ACHN (cell line): ENCODE measurements at places on chromosomes 3 and 15.

DNA sequence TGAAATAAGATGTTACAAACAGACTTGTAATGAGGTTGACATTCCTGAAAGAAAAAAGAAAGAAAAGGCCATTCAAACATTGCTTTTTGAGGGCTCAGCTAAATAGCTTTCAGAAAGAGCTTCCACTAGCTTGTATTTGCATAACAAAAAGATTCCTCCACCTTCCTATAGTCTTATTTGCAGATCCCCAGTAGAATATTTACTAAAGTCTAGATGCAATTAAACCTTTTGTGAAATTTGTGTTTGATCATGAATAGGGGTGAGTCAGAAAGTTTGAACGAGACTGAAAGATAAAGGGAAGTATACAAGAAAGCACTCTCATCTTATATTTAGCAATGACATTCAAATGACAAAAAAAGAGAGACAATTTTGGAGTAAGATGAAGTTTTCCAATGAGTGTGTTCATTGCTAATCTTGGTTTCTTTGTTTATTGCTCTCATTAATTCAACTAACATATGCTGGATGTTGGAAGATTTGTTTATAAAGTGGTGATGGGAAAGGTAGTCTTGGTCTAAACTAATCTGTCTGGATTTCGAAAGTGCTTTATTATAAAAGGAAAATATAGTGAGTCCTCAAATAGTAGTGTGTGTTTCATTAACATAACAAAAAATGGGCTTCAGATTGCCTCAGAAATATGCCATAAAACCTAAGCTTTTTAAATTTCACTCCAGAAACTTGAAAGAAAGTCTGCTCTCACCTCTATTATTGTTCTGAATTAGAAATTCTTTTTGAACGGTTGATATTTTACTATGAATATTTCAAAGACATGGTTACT is 9.1 kb upstream of the CADPS start:
- no peak for DNase-seq

GRCh38 chr15:81052046-81052445 is 51.3 kb downstream of the TLNRD1 start:
- DNase-seq = no peak

DNA sequence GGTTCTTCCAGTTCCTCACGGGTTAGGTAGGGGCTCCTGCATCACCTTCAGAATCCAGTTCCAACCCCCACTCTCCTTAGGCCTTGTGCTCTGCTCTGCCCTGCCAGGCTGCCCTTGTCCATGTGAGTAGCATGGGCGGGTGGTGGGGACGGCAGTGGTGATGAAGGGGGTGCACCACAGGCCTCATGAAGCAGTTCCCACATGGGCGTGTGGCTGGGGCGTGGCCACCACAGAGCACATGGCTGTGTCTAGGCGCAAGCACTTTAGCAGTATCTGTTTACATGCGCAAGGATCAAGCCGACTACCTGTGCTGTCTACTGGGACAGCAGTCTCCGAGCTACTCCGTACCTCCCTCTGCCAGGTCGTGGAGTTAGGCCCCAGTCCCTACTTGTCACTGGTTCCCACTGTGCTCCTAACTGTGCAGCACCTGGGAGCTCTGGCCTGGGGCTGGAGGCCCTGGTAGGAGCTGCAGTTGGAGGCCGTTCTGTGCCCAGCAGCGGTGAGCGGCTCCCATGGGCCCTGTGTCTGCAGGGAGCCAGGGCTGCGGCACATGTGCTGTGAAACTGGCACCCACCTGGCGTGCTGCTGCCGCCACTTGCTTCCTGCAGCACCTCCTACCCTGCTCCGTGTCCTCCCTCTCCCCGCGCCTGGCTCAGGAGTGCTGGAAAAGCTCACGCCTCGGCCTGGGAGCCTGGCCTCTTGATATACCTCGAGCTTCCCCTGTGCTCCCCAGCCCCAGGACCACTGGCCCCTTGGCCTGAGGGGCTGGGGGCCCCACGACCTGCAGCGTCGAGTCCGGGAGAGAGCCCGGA is 53.5 kb downstream of the PLXNA1 start:
- DNase-seq = no peak

DNA sequence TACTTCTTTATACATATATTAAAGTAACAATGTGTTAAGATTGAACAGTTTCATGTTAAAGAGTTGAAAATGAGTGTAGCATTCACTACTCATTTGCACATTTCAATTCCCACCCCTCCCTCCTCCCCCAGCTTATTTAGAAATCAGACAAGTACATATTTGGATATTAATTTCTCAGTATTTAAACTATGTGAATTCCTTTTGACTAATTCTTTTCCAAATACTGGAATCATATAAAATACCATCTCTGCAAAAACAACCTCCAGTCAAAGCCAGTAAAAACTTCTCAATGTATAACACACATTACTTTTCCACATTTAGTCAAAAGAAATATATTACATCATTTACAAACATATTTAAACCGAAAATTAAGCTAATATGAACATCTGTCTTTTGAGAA is 25.5 kb upstream of the SHC4 start:
- no peak for DNase-seq

- no peak for DNase-seq
Measured at GRCh38 chr3:141699897-141700296, 38.2 kb upstream of the RNF7 start.

- no peak for DNase-seq
Measured at GRCh38 chr3:129057249-129057648, 3.3 kb upstream of the GP9 start.

- DNase-seq = peak; percentile 38
Measured at GRCh38 chr3:12316253-12316652, 27.4 kb downstream of the PPARG start.
